A172 (cell line): ENCODE measurements at places on chromosomes 2 and 18. TPM values are rescaled to one million over a fixed set of nuclear protein-coding genes. Genes with fewer than 3 reads are reported as not detected.

Gene CPO
- not detected in 2 replicates for total RNA-seq

Gene MC5R
- 6.7 and 7.5 TPM in 2 replicates for total RNA-seq

Gene STARD7
- total RNA-seq: 191 and 196 TPM in 2 replicates

Gene RIOK3
- total RNA-seq: 42.7 and 71.1 TPM in 2 replicates

Gene SPR
- total RNA-seq: 84.0 and 104 TPM in 2 replicates

Gene PROKR1
- total RNA-seq: not detected in 2 replicates

Gene ARHGAP25
- total RNA-seq: not detected in 2 replicates

Gene IGFBP5
- total RNA-seq: 4.2 and 4.4 TPM in 2 replicates

DNA sequence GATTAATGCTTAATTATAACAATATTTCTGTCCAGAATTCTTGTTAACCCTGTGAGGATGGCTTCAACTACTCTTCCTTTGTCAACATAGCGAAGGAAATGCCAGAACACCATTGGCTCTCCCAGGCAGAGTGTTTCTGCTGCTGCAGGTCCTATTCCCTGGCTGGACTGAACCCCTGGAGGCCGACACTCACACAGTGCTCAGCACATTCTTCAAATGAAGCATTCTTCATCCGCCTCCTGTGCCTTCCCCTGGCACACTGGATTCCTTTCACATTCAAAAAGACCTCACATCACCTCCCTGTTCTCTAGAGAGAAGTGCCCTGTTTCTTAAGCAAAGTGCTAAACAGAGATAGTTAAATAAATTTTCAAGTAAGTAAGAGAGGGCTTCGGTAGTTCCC is 187.3 kb upstream of the MSH6 start:
- no peak for DNase-seq

- no peak for DNase-seq
These were observed 263.4 kb upstream of the MEIS1 start for GRCh38 chr2:66171530-66171929.

GRCh38 chr18:51236225-51236624 is 38.7 kb upstream of the MEX3C start:
- peak; percentile 89 for DNase-seq

DNA sequence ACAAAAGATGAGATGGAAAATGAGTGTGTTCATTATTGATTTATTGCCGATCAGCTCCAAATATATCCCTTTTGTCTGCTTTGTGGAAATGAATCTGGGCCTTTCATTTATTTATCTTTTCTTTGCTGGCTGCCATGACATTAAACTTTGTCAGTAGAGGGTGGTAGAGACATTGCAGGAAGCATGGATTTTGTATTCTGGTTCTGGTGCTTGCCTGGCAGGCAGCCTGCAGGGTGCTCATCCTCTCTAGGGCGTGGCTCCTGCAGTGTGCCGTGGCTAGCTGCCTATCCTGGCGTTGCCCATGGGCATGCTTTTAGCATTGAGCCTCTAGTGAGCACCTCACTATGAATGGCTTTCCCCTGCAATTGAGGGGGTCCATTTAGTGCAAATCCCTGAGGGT is 593.1 kb downstream of the RNF144A start:
- DNase-seq: no peak

GRCh38 chr2:8996006-8996405 is 7.5 kb downstream of the MBOAT2 start:
- no peak for DNase-seq

GRCh38 chr2:27231921-27232320 is 14.8 kb downstream of the CAD start:
- DNase-seq: no peak

- peak; percentile 69 for DNase-seq
These were observed 726 bp upstream of the SS18 start for GRCh38 chr18:26091047-26091630.

DNA sequence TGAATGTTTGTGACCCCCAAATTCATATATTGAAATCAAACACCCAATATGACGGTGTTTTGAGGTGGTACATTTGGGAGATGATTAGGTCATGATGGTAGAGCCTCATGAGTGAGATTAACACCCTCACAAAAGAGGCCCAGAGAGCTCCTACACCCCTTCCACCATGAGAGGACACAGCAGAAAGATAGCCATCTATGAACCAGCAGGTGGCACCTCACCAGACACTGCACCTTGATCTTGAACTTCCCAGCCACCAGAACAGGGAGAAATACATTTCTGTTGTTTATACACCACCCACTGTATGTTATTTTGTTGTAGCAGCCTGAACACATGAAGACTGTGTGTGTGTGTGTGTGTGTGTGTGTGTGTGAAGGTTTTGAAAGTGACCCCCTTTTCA is 58.1 kb downstream of the ST3GAL5 start:
- no peak for DNase-seq

DNA sequence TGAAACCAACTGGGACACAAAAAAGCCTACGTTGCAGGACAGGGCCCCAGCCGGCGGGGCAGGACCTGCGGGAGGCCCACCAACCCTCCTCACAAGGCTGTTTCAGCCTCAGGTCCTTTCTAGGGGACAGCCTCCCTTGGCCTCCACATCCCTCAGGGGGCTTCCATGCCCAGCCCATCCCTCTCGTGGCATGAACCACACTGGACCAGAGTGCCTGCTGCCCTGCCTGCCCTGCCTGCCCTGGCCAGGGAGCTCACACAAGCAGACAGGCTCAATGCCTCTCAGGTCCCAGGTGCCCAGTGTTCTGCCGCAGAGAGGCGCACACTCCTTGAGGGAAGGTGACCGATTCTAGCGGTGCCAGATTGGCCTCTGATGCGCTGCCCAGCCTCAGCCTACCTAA is 57.4 kb downstream of the HDAC4 start:
- DNase-seq: no peak

DNA sequence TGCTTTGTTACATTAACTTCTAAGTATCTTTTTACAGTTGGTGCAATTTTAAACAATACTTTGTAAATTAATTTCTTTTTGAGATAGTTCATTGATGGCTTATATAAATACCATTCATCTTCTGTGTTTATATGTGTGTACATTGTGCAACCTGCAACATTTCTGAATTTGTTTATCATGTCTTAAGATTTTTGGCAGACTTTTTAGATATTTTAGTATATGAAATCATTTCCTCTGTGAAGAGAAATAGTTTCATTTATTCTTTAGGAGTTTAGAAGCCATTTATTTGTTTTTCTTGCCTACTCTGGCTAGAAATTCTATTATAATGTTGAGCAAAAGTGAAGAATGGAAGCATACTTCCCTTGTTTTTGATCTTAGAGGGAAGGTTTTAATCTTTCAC is 337.8 kb upstream of the DSEL start:
- no peak for DNase-seq

DNA sequence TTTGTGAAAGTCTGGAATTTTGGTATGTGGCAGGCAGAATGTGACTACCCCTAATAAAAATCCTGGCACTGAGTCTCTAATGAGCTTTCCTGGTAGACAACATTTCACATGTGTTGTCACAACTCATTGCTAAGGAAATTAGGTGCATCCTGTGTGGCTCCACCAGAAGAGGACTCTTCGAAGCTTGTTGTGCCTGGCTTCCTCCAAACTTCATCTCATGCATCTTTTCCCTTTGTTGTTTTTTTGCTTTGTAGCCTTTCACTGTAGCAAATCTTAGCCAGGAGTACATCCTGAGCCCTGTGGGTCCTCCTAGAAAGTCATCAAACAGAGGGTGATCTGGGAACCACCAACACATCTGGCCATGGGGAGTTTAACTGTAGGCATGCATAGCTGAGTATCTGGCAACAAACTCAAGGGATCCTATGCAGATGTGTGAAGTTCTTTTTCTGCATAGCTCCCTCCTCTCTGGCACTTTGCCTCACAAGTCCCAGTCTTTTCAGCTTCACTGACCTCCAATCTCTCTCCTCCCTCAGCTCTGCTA is 42.1 kb upstream of the SERTAD2 start:
- peak; percentile 57 for DNase-seq

GRCh38 chr18:56873441-56874140 is 222.4 kb downstream of the WDR7 start:
- no peak for DNase-seq

DNA sequence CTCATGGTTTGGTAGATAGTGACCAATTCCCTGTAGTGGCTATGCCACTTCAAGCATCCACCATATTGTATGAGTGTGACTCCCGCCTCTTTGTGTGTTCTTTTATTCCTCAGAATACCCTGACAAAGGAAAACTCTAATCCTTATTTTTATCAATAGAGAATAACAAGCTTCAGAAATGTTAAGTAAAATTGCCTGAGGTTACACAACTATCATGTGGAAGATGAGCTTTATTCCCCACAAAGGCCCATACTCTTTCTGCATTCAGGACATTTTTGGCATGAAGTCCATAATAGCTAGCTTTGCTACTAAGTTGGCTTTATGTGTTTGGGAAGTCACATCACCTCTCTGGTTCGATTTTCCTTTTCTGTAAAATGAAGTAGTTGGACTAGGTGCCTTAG is 276.8 kb downstream of the PIK3C3 start:
- no peak for DNase-seq

GRCh38 chr2:199471443-199472057 is 13.8 kb upstream of the SATB2 start:
- DNase-seq: peak; percentile 57

- peak; percentile 51 for DNase-seq
These were observed 555.0 kb upstream of the TMEFF2 start for GRCh38 chr2:192749611-192750200.

GRCh38 chr2:34849827-34850226 is 1250.7 kb upstream of the FAM98A start:
- no peak for DNase-seq

- DNase-seq: no peak
These were observed 69.4 kb upstream of the TAF1B start for GRCh38 chr2:9773903-9774239.

- no peak for DNase-seq
These were observed 675.2 kb upstream of the GCFC2 start for GRCh38 chr2:76385943-76386342.

GRCh38 chr2:38147333-38148121 is 71.6 kb upstream of the CYP1B1 start:
- peak; percentile 65 for DNase-seq

DNA sequence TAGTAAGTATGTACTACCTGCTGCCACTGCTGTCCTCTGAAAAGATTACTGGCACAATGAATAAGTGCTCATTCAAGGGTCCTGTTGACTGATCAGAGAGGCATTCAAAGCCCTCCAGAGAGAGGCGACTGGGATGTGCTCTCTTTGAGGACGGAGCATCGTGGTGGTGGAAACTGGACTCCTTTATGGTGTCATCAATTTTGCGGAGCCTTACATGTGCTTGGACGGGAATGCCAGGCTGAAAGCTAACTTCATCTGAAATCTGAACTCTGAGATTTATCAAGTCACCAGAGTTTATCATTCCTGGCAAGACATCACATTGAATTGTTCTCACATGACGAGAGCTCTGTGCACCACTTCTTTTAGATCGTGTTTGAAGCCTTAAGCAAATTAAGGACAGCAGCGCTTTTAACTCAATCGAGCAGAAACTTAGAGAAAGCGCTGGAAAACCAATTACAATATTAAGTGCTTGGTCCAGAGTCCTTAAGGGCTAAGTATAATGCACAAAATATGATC is 138.3 kb downstream of the NCK2 start:
- DNase-seq: no peak

GRCh38 chr2:67210430-67210829 is 186.7 kb upstream of the ETAA1 start:
- DNase-seq: no peak

- peak; percentile 66 for DNase-seq
These were observed 118.9 kb upstream of the CTNNA2 start for GRCh38 chr2:79393806-79394484.

DNA sequence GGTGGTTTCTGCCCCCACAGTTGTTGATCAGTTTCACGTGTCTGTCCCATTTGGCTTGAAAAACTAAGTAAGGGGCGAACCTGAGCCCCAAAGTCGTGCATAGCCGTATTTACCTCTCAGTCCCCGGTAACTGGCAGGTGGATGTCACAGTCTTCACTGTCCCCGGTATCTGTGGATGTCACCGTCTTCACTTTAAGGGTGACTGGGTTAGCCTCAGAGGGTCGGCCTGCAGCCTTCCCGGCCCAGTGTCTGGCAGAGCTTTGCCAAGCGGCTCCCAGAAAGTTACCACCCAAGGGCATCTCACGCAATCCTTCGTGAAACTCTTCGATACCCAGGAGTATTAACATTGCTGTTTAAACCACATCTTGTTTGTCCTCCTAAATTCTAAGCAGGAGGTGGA is 125.3 kb upstream of the CTDP1 start:
- no peak for DNase-seq

DNA sequence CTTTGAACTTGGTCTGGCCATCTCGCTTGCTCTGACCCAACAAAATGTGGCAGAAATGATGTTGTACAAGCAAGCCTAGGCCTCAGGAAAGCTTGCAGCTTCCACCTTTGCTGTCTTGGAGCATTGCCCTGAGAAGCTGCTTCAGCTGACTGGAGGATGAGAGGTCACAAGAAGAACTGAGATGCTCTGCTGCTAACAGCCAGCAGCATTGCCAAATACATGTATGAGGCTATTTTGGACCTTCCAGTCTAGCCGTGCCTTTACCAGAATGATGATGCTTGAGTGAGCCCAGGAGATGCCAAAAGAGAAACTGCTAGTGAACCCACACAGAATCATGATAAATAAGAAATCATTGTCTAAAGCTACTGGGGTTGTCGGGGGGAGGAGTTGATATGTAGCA is 13.2 kb upstream of the ITGAV start:
- no peak for DNase-seq

DNA sequence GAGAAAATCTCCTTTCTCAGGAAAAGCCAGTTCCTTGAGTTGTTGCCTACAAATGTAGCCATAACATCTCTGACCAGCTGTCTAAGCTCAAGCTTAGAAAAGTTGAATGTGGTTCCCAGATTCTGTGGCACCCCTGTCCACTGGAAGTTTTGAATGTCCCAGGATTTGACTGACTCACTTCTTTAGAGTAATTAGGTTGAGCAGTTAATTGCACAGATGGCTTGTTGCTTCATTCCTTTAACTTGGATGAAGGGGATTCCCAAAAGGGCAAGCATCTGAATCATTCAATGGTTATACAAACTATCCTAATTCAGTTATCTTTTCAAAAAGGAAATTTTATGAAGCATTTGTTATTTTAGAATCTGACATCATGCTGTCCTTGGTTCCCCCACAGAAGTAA is 374.7 kb downstream of the LNPK start:
- peak; percentile 23 for DNase-seq

GRCh38 chr2:221914334-221914880 is 342.3 kb upstream of the EPHA4 start:
- DNase-seq: peak; percentile 52

- no peak for DNase-seq
These were observed at the start of gene PXDN for GRCh38 chr2:1744446-1745170. Gene PXDN, minus strand, starts transcription at chr2:1744515. Its CDS starts 60 bp downstream, at chr2:1744455.

DNA sequence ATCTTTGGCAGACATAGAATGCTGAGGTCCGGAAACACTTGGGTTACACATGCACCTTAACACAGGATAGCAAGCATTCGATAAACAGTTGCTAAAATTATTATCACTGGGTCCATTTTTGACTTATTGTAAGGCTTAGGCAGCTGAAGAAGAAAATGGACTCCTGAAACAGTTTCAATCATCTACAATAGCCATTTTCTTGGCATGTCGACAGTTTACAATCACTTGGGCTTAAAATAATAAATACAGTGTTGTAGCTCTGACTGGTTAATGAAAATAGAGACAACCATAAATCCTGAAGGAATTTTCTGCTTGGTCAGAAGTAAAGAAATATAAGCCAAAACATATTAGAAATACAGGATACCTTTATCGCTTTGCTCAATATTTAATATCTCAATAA is 169.2 kb downstream of the XIRP2 start:
- no peak for DNase-seq

- DNase-seq: no peak
These were observed 23.3 kb upstream of the NFATC1 start for GRCh38 chr18:79372461-79372860.

GRCh38 chr2:136029149-136029548 is 43.7 kb upstream of the DARS1 start:
- no peak for DNase-seq
